Activated CD8-positive, alpha-beta memory T cell treated with anti-CD3 and anti-CD28 coated beads for 1 hour (primary cell): ENCODE measurements at places on chromosomes 12 and 14.

GRCh38 chr14:96297000-96297399 is 41.0 kb downstream of the BDKRB1 start:
- DNase-seq, result no peak

DNA sequence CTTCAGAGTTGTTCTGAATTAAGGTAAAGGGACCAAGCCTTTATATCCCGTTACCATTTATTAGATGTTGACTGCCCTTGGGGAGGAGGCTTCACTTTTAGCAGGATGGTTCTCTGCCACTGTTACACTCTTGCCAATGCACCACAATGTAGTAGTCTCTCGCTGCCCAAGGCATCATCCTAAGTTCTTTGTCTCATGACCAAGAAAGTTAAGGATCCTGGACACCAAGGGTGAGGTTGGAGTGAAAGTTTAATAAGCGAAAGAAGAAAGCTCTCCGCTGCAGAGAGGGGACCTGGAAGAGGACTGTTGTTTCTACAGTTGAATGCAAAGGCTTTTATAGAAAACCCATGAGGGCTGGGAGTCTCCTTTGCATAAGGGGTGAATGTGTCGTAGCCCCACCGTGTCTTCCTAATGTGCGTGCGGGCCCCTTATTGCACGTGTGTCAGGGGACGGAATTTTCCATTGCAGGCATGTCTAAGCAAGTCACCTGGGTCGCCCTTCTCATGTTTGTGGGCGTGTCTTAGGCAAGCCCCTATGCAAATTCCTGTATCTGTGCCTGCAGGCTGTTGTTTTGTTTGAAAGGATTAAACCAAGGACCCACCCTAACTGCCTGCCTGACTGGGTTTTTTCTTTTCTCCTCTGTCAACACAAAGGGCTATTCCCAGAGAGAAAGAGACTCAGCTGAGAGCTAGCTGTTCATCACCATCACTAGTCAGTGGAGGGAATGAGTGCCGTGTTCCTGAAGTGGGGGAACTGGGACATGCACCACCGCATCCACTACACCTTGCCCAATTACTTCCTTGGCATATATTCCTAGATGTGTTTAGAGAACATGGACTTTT is 17.6 kb upstream of the RNASE1 start:
- DNase-seq, result no peak

DNA sequence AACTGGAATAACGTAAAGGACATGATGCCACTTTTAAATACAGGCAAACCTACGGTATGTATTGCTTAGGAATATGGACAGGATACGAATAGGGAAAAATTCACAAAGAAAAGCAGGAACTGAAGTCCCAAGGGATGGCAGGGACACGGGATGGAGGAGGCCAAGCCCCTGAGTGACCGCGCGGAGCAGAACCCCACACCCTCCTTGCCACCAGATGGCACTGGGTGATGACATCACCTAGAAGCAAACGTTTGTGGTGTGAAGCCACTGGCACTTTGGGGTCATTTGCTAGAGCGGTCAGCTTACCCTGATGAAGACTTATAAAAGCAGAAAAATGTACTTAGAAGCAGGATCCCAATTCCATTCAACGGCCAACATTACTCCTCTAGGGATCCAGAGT is 9.4 kb downstream of the DHX37 start:
- DNase-seq, result no peak

- no peak for DNase-seq
Observed at GRCh38 chr12:49585477-49586459, 17.8 kb upstream of the MCRS1 start.

DNA sequence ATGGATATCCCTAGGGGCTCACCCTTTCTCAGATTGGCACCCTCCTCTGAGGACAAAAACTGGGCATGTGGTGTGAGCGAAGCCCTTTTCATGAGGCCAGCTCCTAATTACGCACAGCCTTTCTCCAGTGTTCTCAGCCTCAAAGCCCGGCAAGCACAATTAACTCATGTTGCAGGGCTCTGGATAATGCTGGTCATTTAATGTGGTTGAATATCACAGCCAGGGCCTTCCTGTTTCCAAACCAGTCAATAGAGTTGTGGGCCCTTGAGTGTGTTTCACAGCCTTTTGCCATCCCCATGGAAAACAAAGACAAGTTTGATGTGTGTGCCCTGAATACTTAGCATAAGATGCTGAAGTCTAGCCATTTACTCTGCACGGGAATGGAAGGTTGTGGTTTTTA is 114.2 kb upstream of the ARHGAP5 start:
- DNase-seq, result no peak

DNA sequence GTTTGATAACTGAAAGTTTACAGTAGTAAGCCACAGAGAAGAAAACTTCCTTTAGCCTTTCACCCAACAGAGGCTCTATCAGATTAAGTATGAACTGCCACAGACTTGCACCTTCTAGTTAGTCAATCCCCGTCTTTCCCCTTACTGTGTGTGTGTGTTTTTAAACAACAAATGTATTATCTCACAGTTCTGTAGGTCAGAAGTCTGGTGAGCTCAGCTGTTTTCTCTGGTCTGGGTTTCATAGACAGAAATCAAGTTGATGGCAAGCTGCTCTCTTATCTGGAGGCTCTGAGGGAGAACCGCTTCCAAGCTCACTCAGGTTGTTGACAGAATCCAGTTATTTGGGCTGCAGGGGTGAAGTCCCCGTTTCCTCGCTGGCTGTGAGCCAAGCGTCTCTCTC is 320.5 kb downstream of the PRKD1 start:
- no peak for DNase-seq

GRCh38 chr14:56170028-56170427 is 51.8 kb downstream of the PELI2 start:
- DNase-seq, result no peak

DNA sequence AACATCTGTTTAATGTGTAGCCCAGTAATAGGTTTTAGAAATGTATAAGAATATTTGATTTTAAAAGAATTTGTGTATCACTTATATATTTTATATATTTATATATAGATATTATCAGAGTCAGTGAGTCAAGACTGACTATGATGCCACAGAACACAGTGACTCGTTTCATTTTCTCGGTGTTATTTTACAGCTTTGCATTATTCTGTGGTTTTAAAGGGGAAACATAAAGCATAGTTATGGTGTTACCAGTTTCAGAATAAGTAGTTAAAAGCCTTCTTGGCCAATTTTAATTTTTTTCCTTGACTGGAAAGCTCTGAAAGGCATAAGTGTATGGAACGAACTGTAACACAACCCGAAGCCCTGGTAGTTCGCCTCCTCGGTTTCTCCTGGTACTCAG is 91.0 kb downstream of the GRIP1 start:
- no peak for DNase-seq

DNA sequence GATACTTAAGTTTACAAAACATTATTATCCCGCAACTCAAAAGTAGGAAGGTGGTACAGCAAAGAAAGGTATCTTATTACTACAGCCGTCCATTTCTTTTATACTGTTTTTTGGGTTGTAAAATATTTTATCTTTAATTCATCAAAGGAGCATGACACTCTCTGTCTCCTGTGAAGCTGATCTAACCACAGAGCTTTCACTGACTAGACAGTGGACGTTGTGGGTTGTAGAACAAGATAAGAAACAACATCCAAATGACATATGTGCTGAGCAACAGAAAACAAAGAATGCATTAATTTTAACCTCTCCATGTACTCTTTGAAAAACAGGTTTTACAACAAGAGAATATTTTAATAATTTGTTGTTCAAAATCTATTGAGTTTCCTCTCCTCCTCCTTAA is 195.9 kb upstream of the FBXO33 start:
- no peak for DNase-seq

DNA sequence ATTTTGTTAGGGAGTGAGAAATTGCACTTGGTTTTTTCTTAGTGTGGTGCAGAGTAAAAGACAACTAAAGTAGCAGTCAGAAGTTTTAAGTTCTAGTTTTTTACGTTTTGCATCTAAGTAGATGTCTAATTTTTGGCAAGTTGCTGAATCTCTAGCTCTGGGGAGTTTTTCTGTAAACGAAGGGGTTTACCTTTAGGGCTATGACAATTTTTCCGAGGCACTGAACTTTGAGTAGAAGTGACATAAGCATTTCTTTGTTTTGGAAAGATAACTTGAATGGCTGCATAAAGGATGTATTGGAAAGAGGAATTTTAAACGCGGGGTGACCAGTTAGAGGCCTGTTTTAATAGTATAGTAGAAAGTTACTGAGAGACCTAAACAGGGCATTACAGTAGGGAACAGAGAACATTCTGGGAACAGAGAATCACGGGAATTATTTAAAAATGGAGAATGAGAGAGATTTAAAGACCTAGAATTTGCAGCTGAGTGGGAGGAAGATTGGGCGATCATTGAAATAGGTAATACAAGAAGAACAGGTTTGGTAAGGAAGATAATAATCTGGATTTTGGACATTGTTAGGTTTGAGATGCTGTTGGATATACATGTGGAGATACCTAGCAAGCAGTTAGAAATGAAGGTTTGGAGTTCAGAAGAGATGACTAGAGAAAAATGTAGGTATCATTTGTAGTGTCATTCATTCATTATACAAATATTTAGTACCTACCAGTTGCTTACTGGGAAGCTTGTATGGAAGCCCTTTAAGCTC is 1.2 kb downstream of the ZNF410 start:
- no peak for DNase-seq

- DNase-seq, result no peak
Observed at GRCh38 chr12:117347588-117347987, 13.8 kb downstream of the NOS1 start.

DNA sequence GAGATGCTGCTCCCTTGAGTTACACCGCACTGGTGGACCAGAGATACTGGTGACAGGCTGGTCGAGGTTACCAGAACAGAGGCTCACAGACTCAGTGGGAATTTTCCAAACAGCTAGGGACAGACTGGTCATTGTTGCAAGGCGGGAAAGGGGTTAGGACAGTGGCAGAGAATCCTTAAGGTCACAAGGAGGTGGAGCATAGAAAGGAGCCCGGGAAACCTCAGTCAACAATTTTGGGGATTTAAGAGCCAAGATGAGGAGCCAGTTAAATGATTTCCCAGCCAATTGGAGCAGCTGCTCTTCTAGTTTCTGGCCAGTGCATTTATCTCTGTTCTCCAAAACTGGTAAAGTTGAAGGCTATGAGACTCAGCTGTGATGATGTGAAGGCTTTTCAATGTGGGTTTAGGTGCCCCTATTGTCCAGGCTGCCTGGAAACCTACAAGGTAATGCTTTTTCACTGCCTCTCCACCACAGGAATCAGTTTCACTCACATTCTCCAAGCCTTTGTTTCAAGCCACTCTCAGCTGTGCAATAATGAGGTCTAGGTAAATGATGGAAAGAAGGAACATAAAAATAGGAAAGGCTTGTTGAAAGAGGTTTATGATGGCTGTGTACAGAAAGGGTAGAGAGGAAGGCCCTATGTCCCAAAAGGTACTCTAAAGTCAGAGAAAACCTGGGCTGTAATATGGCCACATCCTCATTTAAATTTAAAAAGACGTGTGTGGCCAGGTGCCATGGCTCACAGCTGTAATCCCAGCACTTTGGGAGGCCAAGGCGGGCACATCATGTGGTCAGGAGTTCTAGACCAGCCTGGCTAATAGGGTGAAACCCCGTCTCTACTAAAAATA is 7.0 kb upstream of the TNS2 start:
- no peak for DNase-seq

- DNase-seq, result no peak
Observed at GRCh38 chr14:98901511-98902205, 370.3 kb downstream of the BCL11B start.

- DNase-seq, result no peak
Observed at GRCh38 chr12:41962171-41962572, 182.5 kb downstream of the GXYLT1 start.

DNA sequence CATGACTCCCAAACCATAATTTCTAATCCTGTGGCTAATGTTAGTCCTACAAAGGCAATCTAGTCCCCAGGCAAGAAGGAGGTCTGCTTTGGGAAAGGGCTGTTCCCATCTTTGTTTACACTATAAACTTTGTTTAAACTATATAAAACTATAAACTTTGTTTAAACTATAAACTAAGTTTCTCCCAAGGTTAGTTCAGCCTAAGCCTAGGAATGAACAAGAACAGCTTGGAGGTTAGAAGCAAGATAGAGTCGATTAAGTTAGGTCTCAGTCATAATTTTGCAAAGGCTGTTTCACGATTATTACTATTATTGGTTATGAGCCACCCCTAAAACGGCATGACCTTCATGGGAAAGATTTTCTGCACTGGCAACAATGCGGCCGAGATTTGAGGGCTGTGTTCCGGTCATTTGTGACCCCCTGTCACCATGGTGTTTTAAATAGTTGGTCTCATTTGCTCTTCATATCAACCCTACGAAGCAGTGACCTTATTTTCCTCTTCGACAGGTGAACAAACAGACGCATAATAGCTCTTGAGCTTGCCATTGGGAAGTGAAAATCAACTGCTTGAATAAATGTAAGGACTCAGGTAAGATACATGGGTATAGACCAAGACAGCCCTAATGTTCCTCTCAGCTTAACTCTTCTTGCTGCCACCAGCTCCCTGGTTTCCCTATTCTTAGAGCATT is 322.6 kb upstream of the TMEM132C start:
- no peak for DNase-seq

GRCh38 chr14:38316922-38317321 is 61.0 kb upstream of the CLEC14A start:
- no peak for DNase-seq
